Activated CD4-positive, CD25-positive, alpha-beta regulatory T cell (primary cell): ENCODE measurements at places on chromosomes 5 and 9.

DNA sequence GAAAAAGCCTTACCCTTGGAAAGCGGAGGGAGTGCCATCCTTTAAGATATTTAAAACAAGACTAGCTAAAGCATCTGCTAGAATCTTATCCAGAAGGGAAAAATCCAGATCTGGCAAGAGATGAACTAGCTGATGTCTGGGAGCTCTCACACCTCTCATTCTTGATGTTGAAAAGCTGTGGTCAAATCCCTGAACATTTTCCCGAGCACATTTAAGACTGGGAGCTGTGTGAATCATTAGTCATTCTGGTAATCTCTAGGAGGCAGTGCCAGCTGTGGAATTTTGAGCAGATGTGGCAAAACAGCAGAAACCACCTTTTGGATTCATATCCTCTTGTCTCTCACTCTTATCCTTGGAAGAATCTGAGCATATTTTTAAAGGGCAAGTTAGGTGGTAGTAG, 218.0 kb downstream of the MAN2A1 start:
- no peak for DNase-seq

DNA sequence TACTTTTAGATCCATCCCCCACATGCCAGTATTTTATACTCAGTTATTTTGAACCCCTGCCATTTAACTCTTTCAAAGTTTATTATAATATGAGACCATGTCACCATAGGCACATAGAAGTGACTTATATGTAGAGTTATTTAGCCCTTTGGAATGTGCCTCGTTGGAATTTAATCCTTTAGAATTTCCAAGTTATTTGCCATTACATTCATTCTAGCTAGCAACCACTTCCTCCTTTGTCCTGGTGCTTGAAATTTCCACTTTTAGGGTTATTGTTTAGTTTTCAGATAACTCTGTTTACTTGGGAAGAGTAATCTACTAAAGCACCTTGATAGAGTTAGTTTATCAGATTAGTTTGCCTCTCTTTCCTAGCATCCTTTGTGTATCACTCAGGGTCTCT, 82.8 kb upstream of the TLE1 start:
- DNase-seq = no peak

- DNase-seq = no peak
These were observed 111.8 kb downstream of the EFNA5 start for GRCh38 chr5:107558823-107559375.

- no peak for DNase-seq
These were observed 406.6 kb upstream of the TLE4 start for GRCh38 chr9:79165020-79165780.
